SK-N-MC (cell line): ENCODE measurements at places on chromosomes 4 and X.

DNA sequence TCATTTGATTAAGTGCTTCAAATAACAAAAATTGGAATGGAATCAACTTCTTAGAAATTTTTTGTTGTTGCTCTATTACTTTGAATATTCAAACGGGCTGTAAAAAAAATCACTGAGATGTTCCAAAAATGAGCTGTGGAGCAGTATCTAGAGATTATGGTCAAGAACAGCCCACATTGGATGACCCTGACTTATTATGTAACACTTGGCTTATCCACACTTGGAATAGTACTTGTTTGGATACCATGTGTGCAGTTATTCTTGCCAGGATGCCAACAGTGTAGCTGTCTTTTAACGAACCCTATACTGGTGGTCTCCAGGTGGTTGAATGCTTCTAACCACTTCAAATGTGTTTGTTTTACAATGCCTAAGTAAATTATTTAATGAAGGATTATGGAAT, 64.9 kb upstream of the CAMK2D start:
- DNase-seq: no peak

DNA sequence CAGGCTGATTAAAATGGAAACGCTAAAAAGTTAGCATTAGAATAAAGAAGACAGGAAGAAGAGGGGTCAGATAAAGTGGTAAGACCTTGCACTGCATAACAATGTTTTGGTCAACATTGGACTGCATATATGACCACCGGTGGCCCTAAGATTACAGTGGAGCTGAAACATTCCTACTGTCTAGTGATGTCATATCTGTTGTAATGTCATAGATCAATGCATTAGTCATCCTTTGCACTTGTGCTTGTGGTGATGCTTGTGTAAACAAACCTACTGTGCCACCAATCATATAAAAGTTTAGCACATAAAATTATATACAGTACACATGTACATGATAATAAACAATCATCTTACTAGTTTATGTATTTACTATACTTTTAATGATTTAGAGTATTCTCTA, 73.0 kb downstream of the TMEM165 start:
- no peak for DNase-seq

GRCh38 chrX:13898083-13898482, 81.2 kb upstream of the GPM6B start:
- DNase-seq: no peak

GRCh38 chr4:134027931-134028330, 173.7 kb downstream of the PABPC4L start:
- no peak for DNase-seq

GRCh38 chrX:23844502-23845138, 61.6 kb downstream of the SAT1 start:
- DNase-seq: no peak

GRCh38 chr4:185201977-185202962, 1.5 kb downstream of the CFAP97 start:
- DNase-seq: no peak
